ENCODE measurements at places on chromosomes 12 and 14.
A peak's percentile ranks its signal among the peaks of the same experiment; 100 is the strongest.

- no peak for DNase-seq
These were observed 60.9 kb upstream of the TMEM263 start for GRCh38 chr12:106894774-106895173.

- peak; percentile 64 for DNase-seq
These were observed 2.2 kb downstream of the RCOR1 start for GRCh38 chr14:102594514-102595175.

- no peak for DNase-seq
These were observed 35.6 kb downstream of the SCFD1 start for GRCh38 chr14:30657606-30658163.

DNA sequence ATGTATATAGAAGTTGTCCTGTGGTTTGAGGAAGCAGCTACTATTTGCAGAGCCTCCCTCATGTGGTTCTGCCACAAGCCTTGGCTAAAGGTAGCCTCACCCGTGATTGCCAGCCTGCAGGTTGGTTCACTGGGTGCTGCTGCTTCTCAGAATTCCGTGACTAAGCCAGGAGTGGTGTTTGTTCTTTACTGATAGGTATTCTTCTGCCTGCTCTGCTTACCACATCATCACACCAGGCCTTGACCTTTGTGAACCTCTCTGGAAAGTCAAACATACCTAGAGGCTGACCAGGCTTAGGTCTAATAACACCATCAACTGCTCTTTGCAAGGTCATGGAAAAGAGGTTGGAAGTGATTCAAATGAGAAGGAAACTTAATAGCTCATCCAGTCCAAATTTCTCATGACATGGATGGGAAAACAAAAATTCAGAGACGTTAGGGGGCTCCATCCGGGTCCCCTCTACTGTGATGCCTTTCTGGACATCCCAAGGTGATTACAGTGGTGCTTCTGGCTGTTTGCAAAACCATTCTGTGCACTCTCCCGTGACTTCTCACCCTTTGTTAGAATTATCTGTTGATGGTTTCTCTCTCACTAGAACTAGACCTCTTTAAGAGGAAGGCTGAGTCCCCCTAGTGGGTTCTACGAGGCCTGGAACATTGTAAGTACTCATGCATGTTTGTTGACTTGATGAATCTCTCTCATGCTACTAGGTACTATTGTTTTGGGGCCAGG lies 8.5 kb upstream of the SOCS2 start:
- DNase-seq, result no peak

GRCh38 chr12:125228519-125229260 lies 163.5 kb downstream of the AACS start:
- DNase-seq, result no peak

- DNase-seq, result no peak
These were observed 56.4 kb downstream of the RAB35 start for GRCh38 chr12:120060196-120060595.

- no peak for DNase-seq
These were observed 515.4 kb downstream of the FUT8 start for GRCh38 chr14:65927931-65928356.

DNA sequence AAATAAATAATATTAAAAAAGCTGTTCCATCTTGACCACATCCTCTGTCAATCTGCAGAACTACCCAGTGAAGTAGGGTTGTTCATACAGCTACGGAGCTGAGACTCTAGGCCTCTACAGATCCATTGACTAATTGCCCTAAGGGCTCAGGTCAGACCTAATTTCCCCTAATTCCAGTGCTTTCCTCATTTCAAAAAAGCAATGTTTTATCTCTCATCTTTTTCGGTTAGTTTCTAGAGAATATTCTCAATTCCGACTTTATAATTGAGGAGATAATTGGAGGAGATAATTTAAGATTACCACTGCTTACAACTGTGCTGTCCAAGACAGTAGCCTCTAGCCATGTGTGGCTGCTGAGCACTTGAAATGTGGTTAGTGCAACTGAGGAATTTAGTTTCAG lies 167.1 kb downstream of the KIF21A start:
- DNase-seq, result no peak

GRCh38 chr14:22391908-22392565 lies 197.0 kb downstream of the DAD1 start:
- DNase-seq, result no peak

DNA sequence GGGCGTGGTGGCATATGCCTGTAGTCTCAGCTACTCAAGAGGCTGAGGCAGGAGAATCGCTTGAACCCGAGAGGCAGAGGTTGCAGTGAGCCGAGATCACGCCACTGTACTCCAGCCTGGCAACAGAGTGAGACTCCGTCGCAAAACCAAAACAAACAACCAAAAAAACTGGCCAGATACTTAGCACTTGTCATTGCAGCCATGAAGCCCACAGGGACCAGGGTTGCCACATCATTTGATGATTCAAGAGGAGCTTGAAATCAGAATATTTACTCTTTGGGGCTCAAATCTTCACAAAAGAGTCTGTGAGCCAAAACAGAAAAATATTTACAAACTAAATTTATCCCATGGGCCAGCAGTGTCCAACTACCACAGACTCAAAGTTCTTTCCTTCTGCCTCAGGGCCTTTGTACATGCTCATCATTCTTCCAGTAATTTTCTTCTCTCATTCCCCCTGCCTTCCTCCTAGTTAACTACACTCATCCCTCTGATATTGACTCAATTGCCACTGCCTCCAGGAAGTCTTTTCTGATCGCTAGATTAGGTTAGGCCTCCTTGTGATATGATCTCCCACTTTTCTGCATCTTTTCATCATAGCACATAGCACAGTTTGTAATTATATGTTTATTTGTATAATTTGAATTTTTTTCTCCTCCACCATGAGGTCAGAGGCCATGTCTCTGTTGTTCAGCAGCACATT lies 130.8 kb upstream of the PLEKHG7 start:
- no peak for DNase-seq

DNA sequence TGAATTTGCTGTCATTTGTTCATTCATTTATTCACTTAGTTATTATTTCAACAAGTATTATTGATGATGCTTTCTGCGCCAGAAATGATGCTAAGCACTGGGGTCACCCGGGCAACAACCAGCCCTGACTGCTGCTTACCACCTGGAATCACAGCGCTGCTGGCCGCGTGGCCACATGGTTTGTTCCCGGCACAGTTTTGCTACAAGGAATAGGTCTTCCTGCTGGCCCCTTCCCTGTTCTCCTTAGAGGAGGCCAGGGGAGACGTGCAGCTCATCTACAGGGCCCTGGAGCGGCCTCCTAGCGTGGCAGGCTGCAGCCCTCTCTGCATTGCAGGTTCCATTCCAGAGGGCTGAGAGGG lies 7.0 kb downstream of the JDP2 start:
- no peak for DNase-seq

DNA sequence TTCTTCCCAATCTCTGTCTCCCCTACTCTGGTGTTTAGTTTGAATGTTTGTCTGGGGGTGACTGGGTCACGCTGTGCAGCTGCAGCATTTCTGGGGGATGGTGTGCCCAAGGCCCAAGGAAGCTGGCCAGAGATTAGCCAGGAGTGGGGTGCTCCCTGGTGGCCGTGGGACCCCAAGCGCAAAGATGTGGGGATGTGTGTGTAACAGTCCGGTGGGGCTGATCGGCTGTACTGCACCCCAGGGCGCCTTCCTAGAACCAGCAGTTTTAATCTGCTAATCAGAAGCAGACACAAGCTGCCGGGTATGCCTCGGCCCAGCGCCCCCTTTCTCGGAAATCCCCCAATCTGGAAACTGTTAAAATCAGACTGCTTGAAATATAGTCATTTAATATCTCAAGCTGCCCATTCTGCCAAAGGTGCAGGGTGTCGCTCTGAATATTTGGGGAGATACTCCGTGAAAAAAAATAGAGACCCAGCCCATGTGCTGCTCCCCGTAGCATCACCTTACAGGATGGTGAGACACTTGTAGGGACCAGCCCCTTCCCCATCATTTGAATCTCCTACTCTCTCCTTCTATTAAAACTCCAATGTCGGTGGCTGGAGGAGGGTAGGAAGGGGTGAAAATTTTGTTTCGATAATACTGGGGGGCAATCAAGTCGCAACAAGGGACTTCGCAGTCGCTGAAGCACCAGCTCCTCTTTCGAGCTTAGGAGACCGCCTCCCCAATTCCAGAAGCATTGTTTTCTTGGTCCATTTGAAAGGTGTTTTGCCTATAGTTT lies 4.3 kb downstream of the HOXC9 start:
- DNase-seq, result no peak

DNA sequence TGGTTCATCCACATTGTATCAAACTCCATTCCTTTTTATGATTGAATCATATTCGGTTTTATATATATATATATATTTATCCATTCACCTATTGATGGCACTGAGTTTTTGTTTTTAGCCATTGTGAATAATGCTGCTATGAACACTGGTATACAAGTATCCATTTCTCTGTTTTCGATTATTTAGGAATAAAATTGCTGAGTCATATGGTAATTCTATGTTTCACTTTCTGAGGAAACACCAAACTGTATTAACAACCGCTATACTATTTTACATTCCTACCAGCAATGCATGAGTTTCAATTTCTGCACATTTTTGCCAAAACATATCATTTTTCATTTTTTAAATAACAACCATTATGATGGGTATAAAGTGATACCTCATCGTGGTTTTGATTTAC lies 104.7 kb downstream of the C12orf42 start:
- no peak for DNase-seq

GRCh38 chr12:32918890-32919801 lies 22.6 kb upstream of the PKP2 start:
- DNase-seq, result no peak

- peak; percentile 72 for DNase-seq
These were observed 11.5 kb upstream of the PRKAG1 start for GRCh38 chr12:49030119-49030518.

- no peak for DNase-seq
These were observed 9.0 kb upstream of the DCN start for GRCh38 chr12:91191513-91192111.

DNA sequence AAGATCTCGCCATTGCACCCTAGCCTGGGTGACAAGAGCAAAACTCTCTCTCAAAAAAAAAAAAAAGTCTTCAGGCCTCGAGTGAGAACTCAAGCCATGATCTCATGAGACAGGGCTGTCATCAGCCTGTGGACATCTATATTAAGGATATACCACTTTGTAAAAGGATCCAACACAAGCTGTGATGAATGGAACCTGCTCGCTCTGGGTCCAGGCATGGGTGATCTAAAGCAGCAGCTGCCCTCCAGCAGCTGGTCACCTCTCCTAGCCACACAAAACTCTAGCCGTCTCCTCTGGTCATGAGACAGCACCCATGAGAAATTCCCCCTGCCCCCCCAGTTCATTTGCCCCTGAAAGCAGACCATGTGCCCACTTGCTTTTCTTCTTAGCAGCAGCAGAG lies 19.1 kb upstream of the DGLUCY start:
- no peak for DNase-seq

DNA sequence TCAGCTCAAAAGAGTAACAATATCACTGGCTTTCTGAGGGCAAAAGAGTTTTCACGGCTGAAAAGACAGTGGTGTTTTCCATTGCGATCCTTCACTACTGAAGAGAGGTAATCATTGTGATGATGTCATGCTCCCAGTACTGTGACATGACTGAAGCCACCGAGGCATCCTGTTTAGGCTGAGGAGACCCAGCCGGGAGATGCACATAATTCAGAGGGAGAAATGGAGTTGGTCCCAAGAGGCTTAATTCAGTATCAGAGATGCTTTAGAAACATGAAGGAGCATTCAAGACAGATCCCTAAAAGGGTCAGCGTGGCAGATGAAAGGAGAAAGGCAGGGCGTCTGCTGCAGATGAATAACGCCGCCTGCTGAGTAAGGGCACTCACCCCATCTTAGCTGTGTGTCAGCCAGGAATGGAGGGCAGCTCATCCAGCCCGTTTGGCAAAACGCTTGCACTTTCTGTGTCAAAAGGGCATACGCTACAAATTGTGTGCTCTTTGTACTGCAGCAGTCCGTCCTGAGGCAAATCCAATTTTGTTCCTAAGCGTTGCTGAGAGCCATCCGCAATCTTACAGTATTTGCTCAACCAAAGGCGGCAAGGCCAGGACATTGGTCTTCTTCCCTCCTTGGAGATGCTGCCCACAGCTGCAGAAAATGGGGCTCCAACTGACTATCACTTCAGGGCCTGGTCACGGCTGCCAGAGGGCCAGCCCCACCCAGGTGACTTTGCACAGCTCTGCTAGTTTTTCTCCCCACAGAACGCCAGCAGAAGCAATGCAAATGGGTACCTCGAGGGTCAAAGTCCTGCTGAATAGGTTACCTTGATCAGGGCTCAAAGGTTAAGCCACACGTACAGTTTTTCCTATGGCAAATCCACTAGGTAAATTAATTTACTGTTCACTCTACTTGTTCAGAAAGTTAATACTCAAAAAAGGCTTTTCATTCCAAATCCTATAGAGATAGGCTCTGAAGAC lies 23.5 kb downstream of the CCDC92 start:
- no peak for DNase-seq

- DNase-seq, result no peak
These were observed 12.7 kb downstream of the INF2 start for GRCh38 chr14:104702106-104702505.

- DNase-seq, result no peak
These were observed 39.6 kb upstream of the ITPR2 start for GRCh38 chr12:26872625-26873024.

GRCh38 chr12:57416039-57416996 lies 14.5 kb downstream of the R3HDM2 start:
- DNase-seq, result peak; percentile 39

DNA sequence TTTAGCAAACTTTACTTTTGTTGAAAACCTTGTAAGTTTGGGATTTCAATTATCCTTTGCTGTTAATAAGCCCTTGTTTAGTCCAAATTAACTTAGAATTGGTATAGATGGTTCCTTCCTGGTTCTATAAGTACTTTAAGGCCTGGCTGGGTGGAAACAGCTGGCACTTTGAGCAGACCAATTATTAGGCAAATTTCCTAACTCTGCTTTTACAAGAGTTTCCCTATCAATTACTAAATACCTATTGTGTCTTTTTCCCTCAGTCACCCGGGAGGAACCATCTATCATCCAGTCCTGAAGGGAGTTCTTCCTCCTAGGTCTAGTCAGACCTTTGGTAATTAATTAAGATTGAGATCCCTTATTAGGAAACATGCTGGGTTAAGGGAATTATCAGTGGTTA lies 138.0 kb downstream of the SLC38A6 start:
- no peak for DNase-seq

DNA sequence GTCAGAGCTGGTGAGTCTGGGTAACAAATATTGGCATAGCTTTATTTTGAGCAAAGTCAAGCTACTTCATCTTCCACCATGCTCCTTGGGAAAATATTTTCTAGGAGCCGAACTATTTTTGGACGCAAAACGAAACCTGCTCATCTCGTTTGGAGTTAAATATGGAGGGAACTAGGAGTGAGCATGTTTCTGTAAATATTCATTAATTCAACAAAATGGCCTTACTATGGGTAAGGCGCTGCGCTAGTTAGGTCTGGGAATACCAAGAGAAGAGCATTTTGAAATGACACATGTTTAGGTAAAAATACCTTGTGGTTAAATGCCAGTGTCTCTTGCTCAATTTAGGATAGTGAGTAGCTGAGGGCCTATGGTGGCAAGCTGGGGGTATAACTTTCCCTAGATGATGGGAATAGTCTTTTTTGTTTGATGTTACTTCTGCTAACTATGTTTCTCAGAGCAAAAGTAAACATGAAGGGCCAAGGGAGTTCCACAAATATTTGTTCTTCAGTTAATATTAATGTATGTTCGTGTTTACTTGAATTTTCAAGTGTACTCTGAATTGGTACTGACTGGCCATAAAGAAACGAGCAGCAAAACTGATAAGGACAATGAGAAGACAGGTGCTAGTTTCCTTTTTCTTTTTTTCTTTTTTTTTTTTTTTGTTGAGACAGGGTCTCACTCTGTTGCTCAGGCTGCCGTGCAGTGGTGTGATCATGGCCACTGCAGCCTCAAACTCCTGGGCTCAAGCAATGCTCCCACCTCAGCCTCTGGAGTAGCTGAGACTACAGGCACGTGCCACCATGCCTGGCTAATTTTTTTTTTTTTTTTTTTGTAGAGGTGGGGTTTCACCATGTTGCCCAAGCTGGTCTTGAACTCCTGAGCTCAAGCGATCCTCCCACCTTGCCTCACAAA lies 77.7 kb downstream of the MAP1LC3B2 start:
- DNase-seq, result no peak
